Amniotic stem cell (primary cell): ENCODE measurements at places on chromosomes 2 and 18.

DNA sequence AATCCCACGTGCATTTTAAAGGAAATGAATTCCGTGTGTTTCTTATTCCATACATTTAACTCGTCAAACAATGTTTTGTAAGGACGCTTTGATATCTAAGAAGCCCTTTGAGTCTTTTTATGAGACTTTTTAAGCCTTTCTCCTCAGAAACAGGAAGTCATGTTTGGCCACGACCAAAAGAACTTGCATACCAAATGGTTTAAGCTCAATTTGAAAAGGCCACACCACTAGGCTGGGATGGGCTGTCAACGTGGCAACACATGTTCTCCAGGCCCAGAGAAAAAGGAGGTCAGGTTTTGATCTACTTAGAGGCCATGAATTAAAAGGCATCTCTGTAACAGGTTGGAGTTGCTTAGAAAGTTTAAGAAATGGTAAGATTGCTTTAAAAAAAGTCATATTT, 441.8 kb downstream of the CMPK2 start:
- no peak for DNase-seq

DNA sequence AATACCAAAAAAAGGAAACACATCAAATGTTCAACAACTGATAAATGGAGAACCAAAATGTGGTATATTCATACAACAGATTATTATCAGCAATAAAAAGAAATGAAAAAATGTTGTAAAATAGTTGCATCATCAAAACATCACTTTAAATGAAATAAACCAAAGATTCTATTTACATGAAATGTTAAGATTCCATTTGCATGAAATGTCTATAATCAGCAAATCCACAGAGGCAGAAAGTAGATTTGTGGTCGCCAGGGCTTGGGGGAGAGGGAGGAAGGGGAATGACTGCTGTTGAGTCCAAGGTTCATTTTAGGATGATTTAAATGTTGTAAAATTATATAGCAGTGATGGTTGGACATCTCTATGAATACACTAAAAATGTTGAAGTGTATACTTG, 181.9 kb downstream of the RTP5 start:
- DNase-seq: no peak

DNA sequence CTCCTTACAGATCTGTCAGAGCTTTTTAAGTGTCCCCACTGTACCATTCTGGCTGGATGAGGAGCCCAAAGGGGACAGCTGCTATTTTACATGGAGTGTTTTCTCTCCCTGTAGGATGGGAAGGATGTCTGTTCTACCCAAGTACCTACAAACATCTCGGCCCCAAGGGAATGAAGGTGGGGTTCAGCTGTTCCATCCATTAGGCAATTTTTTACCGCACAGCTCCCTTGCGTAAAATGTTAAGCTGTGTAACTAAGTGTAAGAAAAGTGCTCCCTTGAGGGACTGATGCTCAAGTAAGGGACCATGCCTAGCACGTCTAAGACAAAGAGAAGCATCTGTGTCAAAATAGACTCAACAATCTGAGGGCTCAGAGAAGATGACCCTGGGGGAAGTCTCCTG, 180.3 kb downstream of the MYO5B start:
- DNase-seq: no peak

- no peak for DNase-seq
Observed at GRCh38 chr2:232668805-232669444, 28.2 kb upstream of the GIGYF2 start.

DNA sequence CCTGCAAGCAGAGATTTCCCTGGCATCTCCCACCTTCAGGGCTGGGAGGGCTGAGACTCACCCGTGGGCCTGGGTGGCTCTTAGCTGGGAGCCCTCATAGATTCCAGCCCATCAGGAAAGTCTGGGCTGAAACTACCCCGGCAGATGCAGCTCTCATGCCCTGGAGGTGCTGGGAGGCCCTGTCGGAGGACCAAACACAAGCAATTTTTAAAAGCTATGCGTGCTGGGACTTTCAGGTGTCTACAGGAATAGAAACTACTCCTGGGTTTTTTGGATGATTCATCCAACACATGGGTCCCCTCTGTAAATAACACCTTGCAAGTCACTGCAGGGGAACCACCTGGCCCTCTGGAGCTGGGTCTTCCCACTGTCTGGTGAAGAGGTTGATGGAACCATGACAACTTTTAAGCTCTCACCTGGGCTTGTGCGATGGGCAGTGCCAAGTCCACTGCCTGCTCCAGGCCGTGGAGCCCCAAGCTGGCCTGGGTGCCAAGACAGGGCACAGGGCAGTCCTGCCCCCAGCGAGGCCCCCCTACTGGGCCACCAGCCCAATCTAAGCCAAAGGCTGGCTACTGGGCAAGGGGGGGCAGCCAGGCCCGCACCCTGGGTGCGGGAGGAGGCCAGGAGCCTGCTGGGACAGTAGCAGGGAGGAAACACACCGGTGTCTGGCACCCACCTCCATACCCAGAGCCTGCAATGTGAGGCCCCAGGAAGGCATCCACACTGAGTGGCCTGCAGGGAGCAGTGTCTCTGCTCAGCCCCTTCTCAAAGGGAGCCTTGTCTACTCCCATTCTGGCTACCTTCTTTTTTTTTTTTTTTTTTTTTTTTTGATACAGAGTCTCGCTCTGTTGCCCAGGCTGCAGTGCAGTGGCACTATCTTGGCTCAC, 1.1 kb upstream of the GPR55 start:
- DNase-seq: no peak

GRCh38 chr18:62131301-62131909, 55.5 kb downstream of the PIGN start:
- peak; percentile 17 for DNase-seq

GRCh38 chr2:24421668-24422067, 61.3 kb upstream of the ITSN2 start:
- DNase-seq: peak; percentile 6
